Retina (tissue), 1 donor: ENCODE measurements at places on chromosomes 6 and 20.

DNA sequence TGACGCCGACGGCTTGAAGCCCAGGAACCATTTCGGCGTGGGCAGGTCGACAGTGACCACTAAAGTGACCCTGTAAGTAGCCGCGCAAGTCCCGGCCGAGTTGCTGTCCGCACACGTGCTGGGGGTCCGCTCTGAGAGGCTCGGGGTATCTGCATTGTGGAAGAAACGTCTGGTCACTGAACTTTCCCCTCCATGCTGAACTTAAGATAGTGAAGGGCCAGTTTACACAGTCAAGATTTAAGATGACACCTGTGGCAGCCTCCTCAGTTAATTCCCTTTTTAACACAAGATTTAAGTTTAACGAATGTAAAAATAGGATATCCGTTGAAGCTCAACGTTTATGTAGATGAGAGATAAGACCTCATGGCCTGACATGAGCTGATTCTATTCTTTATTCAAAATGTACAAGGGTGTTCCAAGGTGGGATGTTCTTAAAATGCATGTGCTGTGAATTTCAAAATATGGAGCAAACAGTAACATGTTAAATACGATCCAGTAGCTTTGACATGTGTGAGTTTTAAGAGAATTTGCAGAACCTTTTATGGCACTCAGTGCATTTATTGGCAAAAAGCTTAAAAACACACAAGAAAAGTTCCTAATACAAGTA lies 116.2 kb downstream of the RTN4IP1 start:
- DNase-seq, result peak; percentile 6

GRCh38 chr20:6094063-6094462 lies 28.8 kb downstream of the FERMT1 start:
- DNase-seq, result no peak

GRCh38 chr6:50961611-50962010 lies 142.9 kb downstream of the TFAP2B start:
- no peak for DNase-seq

DNA sequence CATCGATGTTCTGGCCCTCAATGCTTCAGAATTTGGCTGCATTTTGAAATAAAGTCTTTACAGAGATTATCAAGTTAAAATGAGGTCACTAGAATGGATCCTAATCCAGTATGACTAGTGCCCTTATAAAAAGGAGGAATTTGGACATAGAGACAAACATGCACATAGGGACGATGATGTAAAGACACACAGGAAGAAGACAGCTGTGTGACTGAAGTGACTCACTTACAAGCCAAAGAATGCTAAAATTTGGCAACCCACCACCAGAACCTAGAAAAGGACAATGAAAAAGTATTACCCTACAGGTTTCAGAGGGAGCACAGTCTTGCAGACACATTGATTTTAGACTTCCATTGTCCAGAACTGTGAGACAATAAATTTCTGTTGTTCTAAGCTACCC lies 322.8 kb upstream of the GJE1 start:
- DNase-seq, result no peak

DNA sequence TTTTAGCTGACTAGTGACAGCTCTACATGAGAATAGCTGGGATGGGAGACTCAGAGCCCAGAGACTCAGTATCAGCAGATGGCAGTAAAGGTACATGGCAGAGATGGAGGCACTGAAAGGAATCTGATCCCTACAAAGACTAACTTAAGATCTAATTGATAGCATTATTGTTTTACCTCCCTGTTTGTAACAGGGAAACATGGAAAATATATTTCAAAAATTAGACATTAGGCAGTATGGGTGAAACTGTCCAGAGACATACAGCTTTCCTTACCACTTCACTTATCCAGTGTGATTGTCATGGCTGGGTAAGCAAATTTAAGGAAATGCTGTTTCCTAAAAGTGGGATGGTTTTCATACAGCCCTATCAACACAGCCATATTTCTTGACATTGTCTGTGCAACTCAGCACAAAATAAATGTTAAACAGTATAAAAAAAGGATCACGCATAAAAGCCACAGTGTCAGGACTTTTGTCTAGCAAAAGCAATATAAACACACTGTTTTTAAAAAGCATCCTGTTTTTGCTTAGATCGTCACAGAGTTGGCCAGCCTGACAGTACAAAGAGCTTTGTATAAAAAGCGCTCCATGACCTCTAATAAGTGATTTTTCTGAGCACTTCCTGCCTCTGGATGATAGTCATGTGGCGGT lies 376.9 kb downstream of the PHF3 start:
- DNase-seq, result peak; percentile 65

DNA sequence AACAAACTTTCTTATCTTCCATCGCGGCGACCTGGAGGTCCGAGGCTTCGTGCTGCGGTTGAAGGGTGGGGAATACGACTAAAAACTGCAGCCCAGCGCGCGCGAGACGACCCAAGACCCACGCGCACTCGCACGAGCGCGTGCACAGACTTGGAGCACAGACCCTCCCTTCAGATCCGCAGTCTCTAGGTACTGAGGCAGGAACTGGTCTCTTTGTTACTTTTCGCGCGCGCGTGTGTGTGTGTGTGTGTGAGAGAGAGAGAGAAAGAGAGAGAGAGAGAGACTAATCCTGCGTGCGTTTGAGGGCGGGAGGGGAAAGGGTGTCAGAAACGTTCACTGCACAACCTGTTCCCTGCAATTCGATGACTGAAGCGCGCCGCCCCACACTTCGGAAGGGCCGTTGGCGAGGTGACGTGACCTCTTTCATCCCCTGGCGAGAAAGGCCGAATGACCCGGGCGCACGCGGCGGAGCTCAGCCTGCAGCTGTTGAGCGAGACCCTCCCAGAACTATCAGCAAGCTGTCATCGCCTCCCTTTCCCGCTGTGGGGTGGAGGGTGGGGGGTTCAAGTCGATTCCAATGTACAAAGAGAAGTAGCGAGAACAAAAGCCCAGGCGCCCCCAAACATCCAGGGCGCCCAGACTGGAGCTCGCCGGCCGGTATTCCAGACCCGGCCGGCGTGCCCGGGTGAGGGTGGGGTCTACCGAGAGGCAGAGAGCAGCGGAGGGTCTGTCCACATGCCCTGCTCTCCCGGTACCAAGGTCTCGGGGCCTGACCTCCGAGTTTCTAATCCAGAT lies 1.5 kb upstream of the TUBB2B start:
- peak; percentile 95 for DNase-seq

DNA sequence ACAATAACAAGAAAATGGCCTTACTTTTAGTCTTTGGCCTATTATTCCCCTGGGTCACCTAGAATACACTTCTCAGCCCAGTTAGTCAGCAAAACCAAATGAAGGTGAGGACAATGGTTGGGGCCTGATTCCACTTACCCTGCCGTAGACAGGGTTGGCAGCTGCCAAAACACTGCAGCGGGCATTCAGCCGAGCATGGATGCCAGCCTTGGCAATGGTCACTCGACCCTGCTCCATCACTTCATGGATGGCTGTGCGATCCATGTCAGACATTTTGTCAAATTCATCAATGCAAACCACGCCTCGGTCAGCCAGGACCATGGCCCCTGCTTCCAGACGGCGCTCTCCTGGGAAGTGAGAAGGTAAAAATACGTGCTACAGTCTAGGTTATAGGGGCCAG lies 8.4 kb downstream of the MCM3 start:
- DNase-seq, result no peak

GRCh38 chr20:53933232-53933846 lies 137.1 kb downstream of the BCAS1 start:
- no peak for DNase-seq

DNA sequence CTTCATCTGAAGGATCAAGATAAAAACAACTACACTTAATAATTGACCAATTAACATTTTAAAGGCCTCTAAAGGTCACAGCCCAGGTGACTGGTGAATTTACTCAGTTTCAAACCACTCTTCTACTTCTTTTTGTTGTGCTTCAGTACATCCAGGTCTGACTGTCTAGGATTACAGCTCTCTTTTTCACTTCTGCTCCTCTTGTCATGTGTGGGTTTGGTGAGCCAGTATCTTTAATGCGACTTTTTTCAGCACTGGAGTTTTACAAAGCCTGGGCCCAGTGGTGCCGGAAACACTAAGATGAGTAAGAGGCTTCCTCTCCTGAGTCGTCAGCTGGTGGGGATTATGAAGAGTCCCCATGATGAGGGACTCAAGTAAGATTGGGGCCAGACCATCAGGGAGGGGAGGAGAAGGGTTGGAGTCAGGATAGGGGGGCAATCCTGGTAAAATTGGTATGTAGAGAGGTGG lies 27.0 kb downstream of the HECA start:
- DNase-seq, result no peak

- DNase-seq, result no peak
Observed at GRCh38 chr6:95518630-95519227, 58.6 kb upstream of the MANEA start.

- no peak for DNase-seq
Observed at GRCh38 chr6:145375502-145375901, 359.8 kb downstream of the EPM2A start.
